ENCODE measurements at places on chromosomes 5 and 9.

- DNase-seq: no peak
These were observed 382.9 kb upstream of the RFX3 start for GRCh38 chr9:3908731-3909130.

DNA sequence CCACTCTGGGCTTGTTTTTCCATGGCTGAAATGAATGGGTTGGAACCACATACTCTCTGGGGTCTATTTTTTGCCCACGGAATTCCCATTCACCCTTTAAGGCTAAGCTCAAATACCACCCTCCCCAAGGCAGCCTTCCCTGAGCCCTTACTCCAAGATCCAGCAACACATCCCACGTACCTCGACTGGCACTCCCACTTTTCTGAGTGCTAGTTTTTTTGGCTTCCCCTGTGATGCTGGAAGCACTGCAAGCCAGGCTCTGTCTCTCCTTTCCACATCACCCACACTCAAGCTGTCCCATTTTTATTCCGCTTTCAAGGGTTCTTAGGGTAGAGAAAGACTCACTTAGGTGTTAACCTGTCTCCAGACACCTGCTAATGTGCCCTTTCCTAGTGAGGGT is 6.0 kb downstream of the ST6GALNAC6 start:
- DNase-seq: no peak

DNA sequence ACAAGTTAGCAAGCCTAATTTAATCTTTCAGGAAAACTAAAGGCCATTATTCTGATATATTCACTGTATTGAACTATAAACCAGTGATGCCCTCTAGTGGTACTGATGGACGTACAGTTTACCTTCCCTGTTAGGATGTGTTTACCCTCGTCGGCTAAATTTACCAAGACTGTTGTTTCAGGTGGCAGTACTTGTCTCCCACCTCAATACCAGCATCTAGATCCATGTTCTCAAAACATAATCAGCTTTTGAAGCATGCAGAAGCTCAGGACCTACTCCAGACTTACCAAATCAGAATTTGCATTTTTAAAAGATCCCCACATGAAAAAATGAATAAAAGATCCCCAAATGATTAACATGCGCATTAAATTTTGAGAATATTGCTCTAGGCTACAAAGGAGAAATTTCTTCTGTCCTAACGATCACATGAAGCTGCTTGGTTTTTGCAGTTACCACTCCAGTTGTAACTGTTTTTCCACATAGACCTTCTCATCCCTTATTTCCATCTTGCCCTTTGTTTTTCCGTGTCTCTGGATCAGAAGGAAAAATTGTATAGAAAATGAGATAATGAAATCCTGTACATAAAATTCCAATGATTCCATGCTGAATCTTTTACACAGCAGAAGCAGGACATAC is 3.2 kb upstream of the BAAT start:
- DNase-seq: no peak

GRCh38 chr5:84372066-84372695 is 12.5 kb downstream of the EDIL3 start:
- DNase-seq: no peak

GRCh38 chr5:55356896-55357295 is 49.1 kb downstream of the MTREX start:
- DNase-seq: no peak

DNA sequence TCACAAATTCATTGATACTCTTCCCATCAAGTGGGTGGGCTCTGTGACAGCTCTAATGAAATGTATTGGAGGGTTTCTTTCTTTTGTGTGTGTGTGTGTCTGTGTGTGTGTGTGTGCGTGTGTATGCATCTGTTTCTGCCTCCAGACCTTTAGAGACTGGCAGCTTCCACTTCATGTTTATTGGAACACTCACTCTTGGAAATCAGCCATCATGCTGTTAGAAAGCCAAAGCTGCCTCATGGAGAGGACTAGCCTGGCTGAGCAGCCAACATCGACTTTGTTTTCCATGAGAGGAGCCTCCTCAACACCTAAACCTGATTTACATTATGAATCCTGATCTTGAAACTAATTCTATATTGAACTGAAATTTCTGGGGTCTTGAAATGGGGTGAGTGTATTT is 128.5 kb upstream of the FAM174A start:
- DNase-seq: no peak

DNA sequence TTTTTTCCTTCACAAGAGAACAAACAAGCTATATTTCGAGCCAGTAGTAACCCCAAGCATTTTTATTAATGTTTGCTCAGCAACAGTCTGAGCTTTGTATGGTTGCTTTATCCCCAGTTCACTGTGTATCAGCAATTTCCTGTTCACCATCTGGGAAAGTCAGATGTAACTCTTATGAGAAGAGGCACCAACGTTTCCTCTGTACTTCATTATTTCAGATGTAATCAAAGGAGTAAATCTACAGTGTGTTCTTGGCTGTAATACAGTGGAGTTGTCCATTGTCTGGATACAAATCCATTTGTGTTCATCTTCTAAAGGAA is 340.2 kb downstream of the ARRDC3 start:
- DNase-seq: no peak

- no peak for DNase-seq
These were observed 1.2 kb upstream of the SLC25A51 start for GRCh38 chr9:37905131-37905505.

GRCh38 chr5:35393901-35394300 is 163.6 kb upstream of the PRLR start:
- DNase-seq: no peak

DNA sequence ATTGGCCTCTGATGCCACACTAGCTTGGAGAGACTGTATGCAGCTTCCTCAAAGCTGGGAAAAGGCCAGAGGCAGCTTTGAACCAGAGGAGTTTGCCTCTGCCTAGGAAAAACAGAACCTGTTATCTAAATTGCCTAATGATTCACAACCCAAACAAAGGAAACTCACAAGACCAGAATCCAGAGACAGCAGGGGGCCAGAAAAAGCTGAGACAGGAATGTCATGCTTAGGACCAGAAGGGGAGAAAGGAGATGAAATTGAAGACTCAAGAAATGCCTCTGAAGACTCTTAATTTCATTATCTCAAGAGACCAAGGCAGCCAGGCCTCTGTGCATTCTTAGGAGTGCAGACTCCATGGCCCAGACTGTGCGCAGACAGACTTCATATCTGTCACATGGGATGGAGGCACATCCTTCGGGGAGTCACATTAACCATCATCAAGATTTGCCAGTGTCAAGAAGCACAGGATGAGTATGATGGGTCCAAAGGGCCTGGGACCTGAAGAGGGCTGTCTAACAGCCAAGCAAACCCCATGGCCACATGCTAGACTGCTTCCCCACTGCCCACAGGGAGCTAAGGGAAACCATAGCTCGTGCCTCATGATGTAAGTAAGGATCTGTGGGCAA is 57.3 kb downstream of the ARSB start:
- no peak for DNase-seq

- DNase-seq: no peak
These were observed 43.6 kb upstream of the NKX2-5 start for GRCh38 chr5:173278641-173279040.

- no peak for DNase-seq
These were observed 208.1 kb upstream of the PIK3R1 start for GRCh38 chr5:68007451-68007850.

GRCh38 chr9:120894321-120895148 is 17.5 kb upstream of the PHF19 start:
- DNase-seq: no peak

GRCh38 chr5:24539613-24540012 is 105.2 kb downstream of the CDH10 start:
- DNase-seq: no peak

- DNase-seq: no peak
These were observed 13.5 kb upstream of the MCCC2 start for GRCh38 chr5:71573591-71573990.

DNA sequence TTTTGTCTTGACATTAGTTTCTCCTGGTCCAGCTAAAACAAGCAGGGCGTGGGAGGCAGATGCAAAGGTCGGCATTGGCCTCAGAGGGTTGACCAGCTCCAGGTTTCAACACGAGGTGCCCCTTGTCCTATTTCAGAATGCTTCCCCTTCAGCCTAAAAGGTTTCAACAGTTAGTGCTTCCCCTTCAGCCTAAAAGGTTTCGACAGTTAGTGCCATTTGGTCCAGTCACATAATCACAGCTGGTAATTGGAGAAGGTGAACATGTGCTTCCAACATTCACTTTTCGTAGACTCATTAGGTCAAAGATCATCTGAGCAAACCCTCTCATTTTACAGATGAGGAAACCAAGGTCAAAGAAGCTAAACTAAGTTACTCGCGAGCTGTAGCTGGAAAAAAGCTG is 270.3 kb upstream of the MAP3K1 start:
- no peak for DNase-seq
